ENCODE measurements at places on chromosomes 7 and 10.

- DNase-seq, result no peak
These were observed 279.8 kb upstream of the CACNA2D1 start for GRCh38 chr7:82723411-82723810.

GRCh38 chr7:92813390-92814024 lies 22.9 kb downstream of the CDK6 start:
- DNase-seq, result no peak

GRCh38 chr7:6606866-6607583 lies 8.4 kb upstream of the ZNF853 start:
- DNase-seq, result no peak

- no peak for DNase-seq
These were observed 86.2 kb downstream of the SORBS1 start for GRCh38 chr10:95475003-95475383.
